ENCODE measurements at places on chromosomes 4 and X. TPM values are rescaled to one million over a fixed set of nuclear protein-coding genes. Genes with fewer than 3 reads are reported as not detected.

DNA sequence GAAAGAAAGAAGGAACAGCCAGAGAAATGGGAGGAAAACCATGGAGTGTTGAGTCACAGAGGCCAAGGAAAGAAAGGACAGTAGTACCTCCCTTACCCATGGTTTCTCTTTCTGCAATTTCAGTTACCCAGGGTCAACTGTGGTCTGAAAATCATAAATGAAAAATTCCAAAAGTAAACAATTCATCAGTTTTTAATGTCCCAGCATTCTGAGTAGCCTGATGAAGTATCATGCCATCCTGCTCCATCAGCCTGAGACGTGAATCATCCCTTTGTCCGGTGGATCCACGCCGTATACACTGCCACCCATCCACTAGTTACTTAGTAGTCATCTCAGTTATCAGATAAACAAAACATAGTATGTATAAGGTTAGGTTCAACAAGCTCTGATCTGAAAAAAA, 114.2 kb downstream of the COMMD8 start:
- DNase-seq = no peak

DNA sequence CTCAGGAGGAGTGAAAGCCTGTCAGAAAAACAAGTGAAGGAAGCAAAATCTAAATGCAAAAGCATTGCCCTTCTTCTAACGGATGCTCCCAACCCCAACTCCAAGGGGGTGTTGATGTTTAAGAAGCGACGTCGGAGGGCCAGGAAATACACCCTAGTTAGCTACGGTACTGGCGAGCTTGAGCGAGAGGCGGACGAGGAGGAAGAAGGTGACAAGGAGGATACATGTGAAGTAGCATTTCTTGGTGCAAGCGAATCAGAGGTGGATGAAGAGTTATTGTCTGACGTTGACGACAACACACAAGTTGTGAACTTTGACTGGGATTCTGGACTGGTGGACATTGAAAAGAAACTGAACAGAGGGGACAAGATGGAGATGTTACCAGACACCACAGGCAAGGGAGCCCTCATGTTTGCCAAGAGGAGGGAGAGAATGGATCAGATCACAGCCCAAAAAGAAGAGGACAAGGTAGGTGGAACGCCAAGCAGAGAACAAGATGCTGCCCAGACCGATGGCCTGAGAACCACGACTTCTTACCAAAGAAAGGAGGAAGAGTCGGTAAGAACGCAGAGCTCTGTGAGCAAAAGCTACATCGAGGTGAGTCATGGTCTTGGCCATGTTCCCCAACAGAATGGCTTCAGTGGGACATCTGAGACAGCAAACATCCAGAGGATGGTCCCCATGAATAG, 105.6 kb upstream of the MYOZ2 start:
- no peak for DNase-seq

- no peak for DNase-seq
Observed at GRCh38 chr4:23163647-23164436, 471.1 kb downstream of the GBA3 start.

DNA sequence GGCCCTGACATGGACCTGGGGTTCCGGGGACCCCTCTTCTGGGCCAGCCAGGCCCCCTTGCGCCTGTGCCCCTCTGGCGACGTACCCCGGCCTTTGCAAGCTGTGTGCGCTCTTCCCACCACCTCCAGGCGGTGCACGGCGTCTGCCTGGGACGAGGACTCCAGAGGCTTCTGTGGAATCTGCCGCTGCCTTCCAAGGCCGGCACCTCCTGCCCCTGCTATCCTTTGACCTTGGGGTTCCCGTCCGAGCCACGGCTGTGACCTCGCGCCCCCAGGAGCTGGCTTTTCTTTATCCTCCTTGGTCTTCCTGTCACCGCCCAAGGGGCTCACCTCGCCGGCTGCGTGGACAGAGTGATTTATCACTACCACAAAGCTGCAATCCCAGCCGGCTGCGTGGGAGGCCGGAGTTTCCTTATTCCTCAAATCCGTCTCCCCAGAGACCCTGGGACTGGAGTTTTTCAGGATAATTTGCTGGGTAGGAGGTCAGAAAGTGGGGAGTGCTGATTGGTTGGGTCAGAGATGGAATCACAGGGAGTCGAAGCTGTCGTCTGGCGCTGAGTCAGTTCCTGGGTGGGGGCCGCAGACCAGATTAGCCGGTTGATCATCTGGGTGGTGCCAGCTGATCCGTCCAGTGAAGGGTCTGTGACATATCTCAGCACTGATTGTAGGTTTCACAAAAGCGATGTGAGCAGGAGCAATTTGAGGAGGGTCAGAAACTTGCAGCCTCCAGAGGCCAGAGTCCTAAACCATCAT, 19.8 kb upstream of the PLCXD1 start:
- DNase-seq = peak; percentile 18

DNA sequence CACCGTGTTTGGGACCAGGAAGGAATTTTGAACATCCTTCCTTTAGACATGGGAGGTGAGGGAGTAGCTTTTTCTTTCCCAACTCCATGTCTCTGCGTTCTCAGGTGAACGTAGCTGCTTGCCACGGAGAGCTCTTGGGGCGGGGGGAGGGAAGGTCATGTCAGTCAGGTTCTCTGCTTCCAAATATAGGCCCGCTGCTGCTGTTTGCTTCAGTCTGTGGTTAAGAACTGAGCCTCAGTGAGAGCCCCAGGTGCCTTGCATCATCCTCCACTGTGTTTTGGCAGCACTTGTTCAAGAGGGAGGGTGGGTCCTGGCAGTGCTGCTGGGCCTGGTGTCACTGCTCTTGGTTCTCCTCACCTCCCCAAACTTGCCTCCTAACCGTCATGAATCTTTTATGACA, 46.5 kb downstream of the HADH start:
- peak; percentile 48 for DNase-seq

DNA sequence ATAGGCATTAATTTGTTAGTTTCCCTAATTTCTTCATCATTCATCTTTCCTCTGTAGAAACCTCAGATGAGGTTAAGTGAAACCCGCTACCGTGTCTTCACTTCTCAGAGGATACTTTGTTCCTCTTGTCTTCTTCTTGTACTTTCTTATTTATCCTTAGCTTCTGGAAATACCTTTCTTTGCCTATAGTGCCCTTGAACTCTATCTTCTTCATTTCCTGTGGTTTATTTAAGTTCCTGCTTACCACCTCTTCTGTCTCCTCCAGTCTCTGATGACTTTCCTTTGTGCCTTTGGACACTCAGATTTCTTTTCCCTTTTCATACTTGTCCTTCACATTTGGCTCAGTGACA, 159.6 kb upstream of the LEF1 start:
- DNase-seq = no peak

DNA sequence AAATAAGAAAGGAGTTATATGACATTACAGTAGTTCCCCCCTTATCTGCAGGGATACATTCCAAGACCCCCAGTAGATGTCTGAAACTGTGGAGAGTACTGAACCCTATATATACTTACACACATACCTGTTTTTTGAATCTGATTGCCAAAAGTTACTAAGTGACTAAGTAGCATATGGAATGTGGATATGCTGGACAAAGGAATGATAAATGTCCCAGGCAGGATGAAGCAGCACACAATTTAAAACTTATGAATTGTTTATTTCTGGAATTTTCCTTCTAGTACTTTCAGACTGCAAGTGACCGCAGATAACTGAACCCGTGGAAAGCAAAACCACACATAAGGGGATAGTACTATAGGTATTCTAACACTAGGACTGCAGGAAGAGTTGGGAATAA, 22.7 kb downstream of the UGDH start:
- no peak for DNase-seq

DNA sequence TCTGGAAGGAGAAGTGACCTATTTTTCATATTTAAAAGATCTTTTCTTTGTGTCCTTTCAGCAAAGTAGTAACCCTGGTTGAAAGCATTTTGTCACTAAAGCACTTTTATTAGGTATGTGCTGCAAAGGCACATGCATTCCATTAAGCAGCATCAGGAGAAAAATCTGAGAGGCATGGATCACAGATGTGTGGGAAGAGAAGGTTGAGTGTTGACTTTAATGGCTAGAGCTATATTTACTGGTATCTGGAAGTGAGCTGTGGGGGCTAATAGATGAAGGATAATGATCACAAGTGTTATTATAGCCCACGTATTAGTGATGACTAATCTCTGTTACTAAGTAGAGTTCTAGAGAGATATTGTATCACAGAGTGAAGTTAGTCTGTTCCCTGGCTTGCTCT, 1520.7 kb downstream of the ARAP2 start:
- no peak for DNase-seq

- DNase-seq = no peak
Observed at GRCh38 chr4:22597471-22597870, 81.6 kb upstream of the ADGRA3 start.

GRCh38 chr4:56247646-56248045, 139.6 kb downstream of the AASDH start:
- DNase-seq = no peak

DNA sequence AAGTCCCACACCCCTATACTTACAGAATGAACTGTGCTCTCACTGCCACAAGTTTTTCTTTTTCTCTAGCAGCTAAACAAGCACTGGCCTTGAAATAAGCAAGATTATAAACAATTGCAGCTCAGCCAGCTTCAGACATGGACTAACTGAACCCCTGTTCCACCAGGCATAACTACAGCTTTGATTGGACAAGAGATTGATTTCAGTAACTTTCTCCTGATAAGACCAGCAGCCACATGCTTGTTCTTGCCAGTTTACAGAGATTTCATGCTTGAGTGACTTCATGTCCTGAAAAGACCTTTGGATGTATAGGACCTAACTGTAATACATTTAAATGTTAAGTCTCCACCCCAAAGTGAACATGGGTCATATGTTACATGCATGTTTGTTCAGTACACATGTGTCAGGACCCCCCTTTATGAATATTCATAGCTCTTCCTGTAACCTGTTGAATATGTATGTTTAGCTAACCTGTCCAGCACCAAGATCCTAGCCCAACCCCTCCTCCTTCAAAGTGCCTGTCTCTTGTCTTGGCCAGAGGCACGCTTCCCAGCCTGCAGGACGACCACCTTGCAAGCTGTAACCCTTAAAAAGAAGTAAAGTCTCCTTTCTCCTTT, 27.9 kb downstream of the ZNF275 start:
- DNase-seq = no peak

DNA sequence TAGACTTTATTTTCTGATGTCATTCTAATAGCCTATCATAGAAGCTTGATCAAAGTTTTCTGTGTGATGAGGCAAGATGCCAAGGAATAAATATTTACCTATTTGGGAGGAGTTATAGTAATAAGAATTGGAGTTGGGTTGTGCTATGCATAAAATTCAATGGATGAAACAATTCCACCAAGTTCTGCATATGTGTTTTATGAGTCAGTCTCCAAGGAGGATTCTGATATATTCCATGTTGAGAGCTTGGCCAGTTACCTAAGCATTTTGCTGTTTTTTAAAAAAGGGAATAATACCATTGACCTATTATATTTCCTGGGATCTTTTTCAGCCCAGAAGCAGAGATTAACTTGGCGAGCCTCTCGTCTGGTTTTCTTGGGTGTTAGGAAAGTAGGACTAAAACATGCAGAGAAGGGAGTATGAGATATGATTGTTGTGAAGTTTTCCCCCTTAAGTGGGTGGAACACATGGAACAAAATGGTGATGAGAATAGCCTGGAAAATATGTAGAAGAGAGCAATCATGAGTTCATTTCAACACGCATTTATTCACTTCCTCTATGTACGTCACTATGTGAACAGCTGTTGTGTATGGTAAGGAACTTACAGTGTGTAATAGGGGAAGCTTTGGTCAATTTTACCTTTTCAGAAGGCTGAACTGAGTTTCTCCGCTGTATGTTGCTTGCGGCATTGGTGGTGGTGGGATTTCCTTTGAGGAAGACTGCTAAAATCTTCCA, 39.2 kb downstream of the POLA1 start:
- no peak for DNase-seq

GRCh38 chr4:77047037-77047436, 28.8 kb downstream of the CCNI start:
- DNase-seq = no peak

- no peak for DNase-seq
Observed at GRCh38 chr4:24952667-24953066, 39.8 kb upstream of the CCDC149 start.

GRCh38 chr4:76489686-76490161, 54.7 kb downstream of the SHROOM3 start:
- DNase-seq = no peak

- DNase-seq = no peak
Observed at GRCh38 chr4:55336138-55337034, 9.7 kb upstream of the SRD5A3 start.

- DNase-seq = no peak
Observed at GRCh38 chrX:33045245-33045644, 166.1 kb downstream of the DMD start.

DNA sequence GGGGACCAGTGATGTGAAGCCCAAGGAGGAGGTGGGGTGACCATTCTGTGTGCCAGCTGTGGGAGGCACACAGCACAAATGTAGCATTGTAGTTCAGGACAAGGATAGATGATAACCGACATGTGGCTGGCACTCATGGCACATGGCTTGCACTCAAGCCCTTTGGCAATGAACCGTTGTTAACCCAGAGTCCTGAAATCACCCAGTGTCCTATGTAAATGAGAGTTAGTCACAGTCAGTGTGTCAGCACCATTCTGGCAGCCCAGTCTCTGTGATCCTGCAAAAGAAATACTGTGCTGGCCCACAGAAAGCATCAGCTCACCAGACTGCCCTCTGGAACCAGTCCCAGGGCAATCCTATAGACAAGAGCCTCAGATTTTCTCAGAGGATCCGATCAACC, 339.3 kb downstream of the MID1IP1 start:
- DNase-seq = no peak

DNA sequence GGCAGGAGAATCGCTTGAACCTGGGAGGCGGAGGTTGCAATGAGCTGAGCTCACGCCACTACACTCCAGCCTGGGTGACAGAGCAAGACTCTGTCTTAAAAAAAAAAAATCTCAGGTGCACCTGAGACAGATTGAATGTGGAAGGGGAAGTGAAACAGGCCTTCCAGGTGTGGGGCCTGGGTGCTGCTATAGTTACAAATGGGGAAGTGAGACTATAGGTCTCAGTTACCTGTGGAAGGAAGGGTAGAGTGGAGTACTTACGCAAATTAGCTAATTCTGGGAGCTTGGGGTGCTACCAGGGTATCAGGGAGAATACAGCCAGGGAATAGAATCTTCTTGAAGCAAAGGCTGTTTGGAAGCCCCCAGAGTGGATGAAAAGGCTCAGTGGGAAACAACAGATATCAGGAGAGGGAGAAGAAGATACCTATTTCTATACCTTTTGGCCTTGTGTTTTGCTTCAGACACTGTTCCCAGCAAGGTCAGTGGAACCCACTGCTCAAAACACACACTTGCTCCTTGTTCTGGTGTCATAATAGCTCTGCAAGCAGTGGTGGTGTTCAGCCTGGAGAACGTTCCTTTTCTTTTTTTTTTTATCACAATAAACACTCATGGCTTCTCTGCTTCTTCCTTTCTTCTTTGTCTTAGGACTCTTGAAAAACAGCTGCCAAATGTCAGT, 7.0 kb downstream of the CD38 start:
- DNase-seq = no peak

GRCh38 chrX:47182106-47182700, 11.4 kb upstream of the UBA1 start:
- DNase-seq = no peak

GRCh38 chrX:153870791-153871360, 15.1 kb downstream of the L1CAM start:
- no peak for DNase-seq

GRCh38 chr4:153771046-153771445, 11.2 kb upstream of the RNF175 start:
- DNase-seq = no peak

GRCh38 chrX:10756441-10756840, 136.1 kb upstream of the MID1 start:
- DNase-seq = no peak

The PAGE4 gene
- not detected for total RNA-seq

The ADH1A gene
- not detected for total RNA-seq

The ART3 gene
- 93.1 TPM for total RNA-seq

The ADGRG2 gene
- total RNA-seq = 0.35 TPM

The DCAF8L2 gene
- total RNA-seq = not detected

The FGF5 gene
- 0.16 TPM for total RNA-seq

The CTAG2 gene
- not detected for total RNA-seq

The MAGEC2 gene
- total RNA-seq = not detected

The CPZ gene
- total RNA-seq = 4.8 TPM
